ENCODE measurements at places on chromosomes 7 and 10.

- no peak for DNase-seq
Measured at GRCh38 chr10:78800006-78800405, 268.8 kb upstream of the ZMIZ1 start.

GRCh38 chr10:3355536-3355935 is 183.0 kb upstream of the PITRM1 start:
- no peak for DNase-seq

GRCh38 chr7:33815336-33815735 is 90.0 kb upstream of the BMPER start:
- DNase-seq: no peak

DNA sequence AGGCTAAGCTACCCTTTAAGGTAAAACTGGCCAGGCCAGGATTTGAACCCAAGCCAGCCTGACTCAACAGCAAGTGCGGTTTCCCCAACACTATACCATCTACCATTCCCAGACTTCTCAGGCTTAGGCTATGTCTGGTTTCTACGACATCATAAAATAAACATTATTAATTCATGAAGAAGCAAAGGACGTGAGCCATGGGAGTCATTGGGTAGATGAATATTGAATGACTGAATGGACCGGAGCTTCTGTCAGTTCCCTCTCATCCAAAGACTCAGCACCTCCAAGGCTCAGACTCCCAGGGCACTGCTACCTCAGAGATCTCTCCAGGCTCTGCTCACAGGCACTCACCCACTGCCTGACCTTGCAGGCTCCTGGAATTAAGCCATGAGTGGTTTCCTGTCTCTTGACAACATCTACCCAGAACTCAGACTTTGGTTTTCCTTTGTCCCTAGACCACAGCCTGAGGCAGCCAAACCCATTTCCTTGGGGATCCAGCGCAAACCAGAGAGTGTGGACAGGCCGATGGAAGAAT is 64.6 kb upstream of the STEAP1B start:
- DNase-seq: no peak

DNA sequence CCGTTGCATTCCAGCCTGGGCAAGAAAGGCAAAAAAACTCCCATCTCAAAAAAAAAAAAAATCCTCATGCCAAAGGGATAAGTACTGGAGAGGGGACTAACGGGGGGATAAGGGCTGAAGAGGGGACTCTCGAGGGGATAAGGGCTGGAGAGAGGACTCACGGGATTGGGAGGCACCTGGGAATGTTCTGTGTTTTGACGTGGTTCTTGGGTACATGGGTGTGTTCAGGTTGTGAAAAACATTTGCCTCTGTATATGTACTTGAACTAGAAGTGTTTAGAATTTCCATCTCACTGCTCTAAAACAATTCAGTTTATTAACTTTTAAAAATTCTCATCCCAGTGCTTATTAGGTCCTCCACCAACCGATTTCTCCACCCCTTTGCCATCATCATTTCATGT is 4.5 kb downstream of the FKBP6 start:
- DNase-seq: no peak

GRCh38 chr10:99681553-99681952 is 22.2 kb downstream of the ENTPD7 start:
- no peak for DNase-seq

DNA sequence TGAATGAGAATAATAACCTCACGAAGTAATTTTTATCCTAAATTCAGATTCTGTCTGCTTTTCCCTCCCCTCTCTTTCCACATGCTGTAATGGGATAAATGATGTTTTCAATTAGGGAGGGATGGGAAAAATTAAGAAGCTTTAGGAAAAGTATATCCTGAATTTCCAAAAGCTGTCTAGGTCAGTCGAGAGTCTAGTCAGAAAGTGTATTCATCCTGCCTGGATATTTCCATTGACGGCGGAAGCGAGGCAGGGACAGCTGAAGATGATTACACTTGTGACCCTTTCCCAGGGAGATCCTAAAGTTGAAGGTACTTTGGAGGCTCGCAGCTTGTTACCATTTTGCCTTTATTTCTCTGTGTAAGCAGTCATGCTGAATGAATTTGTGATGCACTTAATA is 204.1 kb downstream of the ZNF365 start:
- DNase-seq: no peak

DNA sequence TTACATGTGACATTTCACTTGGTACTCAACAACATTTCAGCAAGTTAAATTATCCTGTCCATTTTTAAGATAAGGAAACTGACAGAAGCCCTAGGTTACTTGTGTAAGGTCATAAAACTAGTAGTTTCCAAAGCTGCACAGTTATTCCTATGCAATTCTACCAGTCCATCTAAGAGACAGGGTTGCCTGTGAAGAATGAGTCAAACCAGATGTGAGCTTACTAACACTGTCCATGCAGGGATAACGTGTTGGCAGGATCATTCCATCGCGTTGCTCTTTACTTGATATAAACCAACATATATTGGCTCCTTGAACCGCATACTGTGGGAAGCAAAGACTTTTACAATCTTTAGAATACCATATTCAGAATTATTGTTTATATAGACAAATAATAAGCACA is 280.9 kb upstream of the HGF start:
- DNase-seq: no peak

- no peak for DNase-seq
Measured at GRCh38 chr10:117370205-117370604, 5.0 kb downstream of the PDZD8 start.

GRCh38 chr10:49560526-49560925 is 21.6 kb upstream of the ERCC6 start:
- no peak for DNase-seq

DNA sequence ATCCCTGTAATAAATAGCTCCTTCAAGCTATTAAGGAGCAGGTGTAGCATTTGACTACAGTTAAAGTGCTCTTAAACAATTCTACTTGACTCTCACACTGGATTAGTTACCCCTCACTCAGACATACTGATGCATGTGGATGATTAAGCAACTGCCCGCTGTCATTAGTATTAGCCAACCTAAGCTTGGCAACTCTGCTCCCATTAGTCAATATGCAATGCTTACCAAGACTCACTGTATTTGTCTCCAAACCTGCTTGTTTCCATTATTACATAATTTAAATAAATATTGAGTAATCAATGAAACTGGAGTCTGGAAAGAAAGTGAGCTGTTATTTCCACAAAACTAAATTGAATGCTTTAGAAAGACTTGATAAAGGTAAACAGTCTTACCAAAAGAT is 144.0 kb upstream of the ASAH2 start:
- DNase-seq: no peak

- no peak for DNase-seq
Measured at GRCh38 chr7:3551536-3551935, 250.5 kb downstream of the SDK1 start.

- no peak for DNase-seq
Measured at GRCh38 chr10:116216676-116217075, 56.3 kb downstream of the GFRA1 start.

GRCh38 chr10:117248750-117249465 is 8.0 kb downstream of the SLC18A2 start:
- no peak for DNase-seq

DNA sequence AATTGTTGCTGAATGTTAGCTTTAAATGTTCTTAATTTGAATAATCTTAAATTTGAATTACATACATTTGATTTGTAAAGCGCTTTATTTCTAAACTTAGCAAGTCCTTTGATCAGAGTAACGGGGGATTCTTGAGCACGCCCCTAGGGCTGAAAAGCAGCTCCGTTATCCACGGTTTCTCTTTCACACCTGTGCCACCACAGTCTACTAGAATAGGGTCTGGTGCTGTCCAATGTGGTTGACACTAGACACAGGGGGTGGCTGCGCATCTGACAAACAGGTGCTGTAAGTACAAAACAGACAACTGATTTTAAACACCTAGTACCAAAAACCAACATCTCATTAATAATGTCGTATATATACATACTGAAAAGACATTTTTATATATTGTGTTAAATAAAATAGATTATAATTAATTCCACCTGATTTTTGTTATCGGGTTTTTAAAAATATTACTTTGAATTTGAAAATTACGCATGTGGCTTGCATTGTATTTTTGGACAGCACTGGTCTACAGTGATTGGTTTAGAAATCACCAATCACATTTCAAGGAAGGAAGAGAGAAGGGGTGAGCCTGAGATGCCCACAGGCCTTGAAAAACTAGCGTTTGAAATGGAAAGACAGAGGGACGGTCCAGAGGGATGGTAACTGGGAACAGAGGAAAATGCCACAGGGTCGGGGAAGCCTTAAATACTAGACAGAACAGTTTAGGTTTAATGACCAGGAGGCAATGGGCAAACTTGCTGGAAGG is 7.3 kb downstream of the SEPHS1 start:
- no peak for DNase-seq

DNA sequence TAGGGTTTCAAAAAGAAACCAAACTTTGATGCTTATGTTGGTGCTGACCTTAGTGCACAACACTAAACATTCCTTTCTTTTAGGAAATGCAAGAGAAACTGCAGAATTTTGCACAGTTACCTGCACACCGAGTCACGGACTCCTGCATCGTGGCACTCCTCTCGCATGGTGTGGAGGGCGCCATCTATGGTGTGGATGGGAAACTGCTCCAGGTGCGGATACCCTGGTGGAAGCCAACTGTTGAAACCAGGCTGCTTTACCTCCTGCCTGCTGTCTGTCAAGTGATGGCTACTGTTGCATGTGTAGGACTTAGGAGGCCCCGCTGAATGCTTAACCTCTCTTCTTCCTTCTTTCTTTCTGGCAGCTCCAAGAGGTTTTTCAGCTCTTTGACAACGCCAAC is 11.7 kb downstream of the CASP2 start:
- DNase-seq: no peak

DNA sequence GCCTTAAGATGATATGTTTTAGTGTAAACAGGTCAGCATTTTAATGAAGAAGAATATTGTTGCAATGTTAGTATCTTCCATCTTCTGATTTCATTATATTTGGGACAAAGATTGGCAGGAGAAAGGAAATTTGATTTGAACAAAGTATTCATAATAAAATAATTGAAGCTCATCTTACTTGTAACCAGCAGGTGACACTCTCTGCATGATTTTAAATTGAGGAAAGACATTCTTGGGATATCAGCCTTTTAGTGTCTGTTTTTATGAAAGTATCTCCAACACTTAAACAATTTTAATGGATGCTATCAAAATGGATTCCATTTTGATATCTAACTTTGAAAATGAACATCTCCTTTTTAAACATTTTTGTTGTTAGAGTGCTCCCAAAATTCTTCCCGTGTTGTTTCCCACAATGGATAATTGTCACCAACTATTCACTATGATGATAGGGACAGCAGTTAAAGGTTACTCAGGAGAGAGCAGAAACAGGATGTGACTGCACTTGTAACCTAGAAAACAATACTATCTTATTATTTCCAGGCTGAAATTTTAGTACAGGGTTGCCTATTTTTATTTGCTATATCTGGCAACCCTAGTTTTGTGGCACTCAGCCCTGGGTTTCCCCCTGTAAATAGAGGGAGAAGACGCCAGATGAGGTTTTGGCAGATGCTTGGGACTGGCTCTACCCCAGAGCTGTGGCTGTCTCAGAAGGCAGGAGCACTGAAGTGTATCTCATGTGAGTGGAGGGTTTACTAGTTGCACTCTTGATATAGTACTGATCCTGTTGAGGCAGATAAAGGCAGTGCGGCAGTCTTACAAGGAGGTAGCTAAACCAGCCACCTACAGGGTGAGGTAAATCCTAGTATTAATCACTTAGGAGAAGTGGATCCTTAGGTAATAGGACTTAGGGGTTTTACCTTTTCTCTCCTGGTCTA is 31.0 kb upstream of the ABCB4 start:
- DNase-seq: no peak

- no peak for DNase-seq
Measured at GRCh38 chr10:117266400-117266799, 25.5 kb downstream of the SLC18A2 start.

GRCh38 chr10:80407812-80408241 is 524 bp upstream of the PRXL2A start:
- DNase-seq: peak; percentile 48

DNA sequence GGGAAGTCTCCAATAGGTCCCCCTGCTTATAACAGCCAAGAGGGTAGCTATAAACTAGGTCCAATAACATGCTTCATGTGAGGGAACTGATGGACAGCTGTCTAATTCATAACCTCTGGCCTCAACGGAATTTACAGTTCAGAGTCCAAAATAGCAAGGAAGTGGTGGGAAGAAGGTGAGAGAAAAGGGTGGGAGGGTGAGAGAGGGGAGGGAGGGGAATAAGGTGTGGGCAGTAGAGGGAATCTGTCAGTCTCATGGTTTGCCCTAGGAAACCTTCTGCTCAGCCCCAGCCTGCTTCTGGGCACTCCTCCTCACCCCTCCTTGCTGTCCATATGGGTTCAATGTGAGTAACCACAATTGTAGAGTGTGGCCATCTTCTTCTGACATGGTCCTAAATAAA is 133.4 kb upstream of the ADO start:
- DNase-seq: no peak

DNA sequence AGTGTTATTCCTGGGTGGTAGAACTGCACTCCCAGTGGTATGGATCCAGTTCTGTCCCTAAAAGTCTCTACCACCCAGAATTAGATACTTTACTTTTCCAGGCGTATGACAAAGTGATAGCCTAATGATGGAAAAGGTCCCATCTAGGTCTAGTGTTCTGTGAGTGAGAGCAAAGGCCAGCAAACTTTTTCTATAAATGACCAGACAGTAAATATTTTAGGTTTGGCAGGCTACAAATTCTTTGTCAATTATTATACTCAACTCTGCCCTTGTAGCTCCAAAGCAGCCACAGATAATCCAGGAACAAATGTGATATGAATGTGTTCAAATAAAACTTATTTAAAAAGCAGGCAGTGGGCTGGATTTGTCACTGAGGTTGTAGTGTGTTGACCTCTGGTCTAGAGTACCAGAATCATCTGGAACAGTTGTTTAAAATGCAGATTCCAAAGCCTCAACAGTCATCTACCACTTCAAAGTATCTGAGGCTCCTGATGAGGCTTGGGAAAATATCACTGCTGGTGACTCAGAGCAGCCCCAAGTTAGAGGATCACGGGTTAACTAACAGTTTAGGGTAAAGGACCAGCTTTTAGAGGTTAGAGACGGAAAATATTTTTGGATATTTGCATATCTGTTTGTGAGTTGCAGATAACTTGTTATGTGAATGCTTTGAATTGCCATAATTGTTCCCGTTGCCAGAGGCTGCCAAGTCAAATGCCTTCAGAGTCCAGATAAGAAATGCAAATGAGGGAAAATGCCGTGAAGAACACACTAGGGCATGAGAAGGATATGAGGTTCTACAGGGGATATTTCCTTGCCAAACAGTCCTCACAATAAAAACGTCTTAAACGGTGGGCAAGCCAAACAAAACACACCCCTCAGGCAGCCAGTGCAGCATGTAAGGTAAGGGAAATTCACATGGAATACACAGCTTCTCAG is 19.4 kb downstream of the NRAP start:
- no peak for DNase-seq

- DNase-seq: no peak
Measured at GRCh38 chr10:103765981-103766380, 89.4 kb downstream of the SH3PXD2A start.

All from NCI-H774 (cell line).